ENCODE measurements at places on chromosomes 6 and 20.

- DNase-seq = no peak
Measured at GRCh38 chr20:49865559-49865958, 49.8 kb downstream of the SPATA2 start.

DNA sequence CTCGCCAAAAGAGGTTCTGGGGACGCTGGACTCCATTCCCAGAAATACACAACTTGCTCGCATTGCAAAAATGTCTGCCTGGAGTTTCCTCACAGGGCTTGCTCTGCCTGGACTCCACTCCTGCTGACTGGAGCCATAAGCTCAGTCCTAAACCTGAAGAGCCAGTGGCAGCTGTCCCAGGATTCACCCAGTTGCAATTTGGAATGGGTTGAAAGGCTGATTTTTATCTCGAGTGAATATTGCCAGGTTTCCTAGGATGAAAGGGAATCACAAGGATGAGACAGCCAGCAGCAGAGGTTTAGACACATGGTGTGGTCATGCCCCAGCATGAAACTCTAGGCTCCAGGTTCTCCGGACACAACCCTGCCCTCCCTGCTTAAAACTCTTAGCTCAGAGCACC is 223.3 kb downstream of the BMP7 start:
- no peak for DNase-seq

DNA sequence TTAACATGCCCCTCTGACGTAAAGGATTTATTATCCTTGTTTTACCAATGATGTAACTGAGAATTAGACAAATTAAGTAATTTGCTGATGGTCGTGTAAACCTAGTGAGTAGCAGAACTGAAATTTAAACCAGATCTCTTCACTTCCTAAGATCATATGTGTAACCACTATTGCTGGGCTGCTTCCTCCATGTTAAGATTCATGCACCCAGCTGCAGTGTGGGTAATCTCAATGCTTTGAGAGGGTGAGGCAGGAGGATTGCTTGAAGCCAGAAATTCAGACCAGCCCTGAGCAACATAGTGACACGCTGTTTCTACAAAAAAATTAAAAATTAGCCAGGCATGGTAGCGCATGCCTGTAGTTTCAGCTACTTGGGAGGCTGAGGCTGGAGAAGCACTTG is 97.9 kb downstream of the L3MBTL3 start:
- no peak for DNase-seq

DNA sequence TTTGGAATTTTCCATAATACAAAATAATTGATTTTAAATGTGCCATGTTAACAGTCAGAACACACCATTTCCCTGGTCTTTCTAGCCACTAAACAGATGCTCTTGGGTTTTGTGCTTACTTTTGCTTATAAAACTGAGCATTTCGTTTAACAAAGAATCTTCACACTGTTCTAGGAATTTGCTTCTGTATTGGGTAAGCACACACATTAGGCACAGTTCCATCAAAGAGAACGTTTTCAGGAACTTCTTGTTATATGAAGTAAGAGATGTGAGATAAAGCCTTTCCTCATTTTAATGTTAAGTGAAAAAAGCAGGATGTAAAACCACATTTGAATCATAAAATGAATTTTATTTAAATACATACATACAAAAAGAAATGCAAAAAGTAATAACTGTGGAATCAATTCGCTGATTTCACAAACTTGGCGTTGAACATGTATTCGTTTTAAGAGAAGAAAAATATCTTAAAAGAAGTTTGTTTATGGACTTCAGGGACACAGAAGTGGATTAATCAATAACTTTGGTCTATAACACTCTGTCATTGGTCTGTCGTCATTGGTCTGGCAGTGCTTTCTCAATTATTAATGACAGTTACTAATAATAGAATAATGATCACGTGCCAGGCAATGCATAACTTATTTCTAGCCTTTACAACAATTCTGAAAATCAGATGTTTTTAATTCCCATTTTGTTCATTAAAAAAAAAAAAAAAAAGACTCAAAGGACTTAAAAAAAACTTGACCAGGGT is 199.9 kb upstream of the PRDM1 start:
- no peak for DNase-seq

- no peak for DNase-seq
Measured at GRCh38 chr6:29953001-29953441, 10.7 kb downstream of the HLA-A start.
